Activated effector memory CD4-positive, alpha-beta T cell treated with anti-CD3 and anti-CD28 coated beads, Interleukin-2, amount 50 U/mL, for 16 hours (primary cell): ENCODE measurements at places on chromosomes 6 and 20.

DNA sequence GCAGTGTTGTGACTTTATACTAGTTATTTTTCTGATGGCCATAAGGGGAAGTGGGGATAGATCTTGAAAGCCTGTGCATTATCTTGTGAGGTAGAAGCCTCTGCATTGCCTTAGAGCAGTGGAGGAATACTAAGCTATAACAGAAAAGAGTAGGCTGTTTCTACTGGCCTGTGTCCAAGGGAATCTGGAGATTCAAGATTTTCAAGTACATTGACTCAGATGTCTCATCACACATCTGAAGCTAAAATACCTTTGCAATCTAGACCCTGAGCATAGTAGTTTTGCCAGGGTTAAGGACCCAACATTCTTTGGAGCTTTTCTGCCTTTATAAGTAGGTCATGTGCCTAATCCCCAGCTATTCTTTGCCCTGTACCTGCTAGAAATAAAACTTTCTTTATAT is 272.3 kb downstream of the TENT5A start:
- DNase-seq, result no peak

DNA sequence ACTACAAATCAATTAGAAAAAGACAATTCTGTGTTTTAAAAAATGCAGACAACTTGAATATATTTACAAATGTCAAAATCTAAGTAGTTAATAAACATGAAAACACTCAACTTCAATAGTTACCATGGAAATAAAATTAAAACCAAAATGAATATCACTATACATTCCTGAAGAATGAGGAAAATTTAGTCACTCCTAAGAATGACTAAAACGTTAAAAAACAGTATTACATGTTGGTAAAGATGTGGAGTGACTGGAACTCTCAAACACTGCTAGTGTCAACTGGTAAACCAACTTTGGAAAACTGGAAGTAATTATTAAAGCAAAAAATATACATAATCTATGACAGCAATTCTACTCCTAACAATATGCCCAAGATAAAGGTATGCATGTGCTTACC is 36.3 kb downstream of the AHI1 start:
- DNase-seq, result no peak

GRCh38 chr6:168310403-168310802 is 9.2 kb downstream of the DACT2 start:
- DNase-seq, result no peak

DNA sequence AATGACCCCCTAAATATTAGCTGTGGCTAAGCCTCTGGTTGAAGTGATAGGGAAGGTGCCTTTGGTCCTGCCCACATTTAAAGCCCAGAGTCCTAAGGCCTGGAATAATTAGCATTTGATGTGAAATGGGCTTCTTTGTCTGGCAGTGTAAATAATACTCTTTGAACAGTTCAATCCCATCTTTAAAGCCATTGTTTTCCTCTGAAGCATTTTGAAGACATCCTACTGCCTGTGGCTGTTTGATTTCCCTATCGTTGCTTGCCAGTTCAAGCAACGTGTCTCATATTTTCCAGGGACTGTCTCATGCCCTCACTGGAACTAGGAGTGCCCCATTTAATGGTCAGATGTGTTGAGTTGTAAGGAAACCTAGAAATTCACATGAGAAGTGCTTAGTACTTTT is 89.3 kb upstream of the BTN3A2 start:
- no peak for DNase-seq
